Activated CD8-positive, alpha-beta memory T cell treated with anti-CD3 and anti-CD28 coated beads for 4 hours (primary cell): ENCODE measurements at places on chromosomes 16 and 17.

DNA sequence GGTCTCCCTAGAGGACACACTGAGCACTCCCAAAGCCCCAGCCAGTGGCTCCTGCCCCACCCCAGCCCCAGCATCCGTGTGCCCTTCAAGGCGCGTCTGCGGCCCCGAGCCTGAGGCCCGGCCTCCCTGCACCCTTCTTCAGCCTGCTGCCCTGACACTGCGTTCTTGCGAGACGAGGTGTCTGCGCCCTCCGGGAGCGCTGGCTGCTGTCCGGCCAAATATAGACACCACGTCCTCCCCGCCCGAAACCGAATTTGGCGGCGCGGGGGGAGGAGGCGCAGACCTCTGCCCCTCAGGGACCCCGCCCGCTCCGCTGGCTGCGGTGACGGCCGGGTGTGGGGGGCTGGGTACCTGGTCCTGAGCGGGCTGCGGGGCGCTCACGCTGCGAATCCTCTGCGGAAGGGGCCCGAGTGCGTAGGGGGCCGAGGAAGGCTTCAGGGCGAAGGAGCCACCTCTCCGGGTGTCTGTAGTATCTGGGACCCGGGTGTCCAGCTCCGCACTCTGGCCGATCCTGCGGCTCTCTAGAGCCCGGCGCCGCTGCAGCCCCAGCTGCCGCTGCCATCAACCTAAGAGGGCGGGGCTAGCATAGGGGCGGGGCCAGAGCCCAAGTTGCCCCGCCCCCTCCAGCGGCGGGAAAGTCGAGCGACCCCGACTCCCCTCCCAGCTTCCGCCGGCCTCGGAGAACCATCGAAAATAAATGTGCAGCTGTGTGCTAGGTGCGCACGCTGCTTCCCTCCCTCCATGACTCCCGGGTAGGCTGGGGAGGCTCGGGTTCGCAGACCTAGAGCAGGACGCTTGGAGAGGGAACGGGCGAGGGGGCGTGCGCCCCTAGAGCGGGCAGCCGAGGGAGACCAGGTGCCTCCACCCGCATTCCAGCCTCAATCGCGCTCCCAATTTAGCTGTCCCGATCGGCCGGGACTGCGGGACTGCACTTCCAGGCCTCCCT is at the start of gene CORO6:
TSS of gene CORO6 (minus strand) at position 576 of the 946 bp plus-strand sequence. CDS start 1,491 bp downstream, outside the sequence.
- no peak for DNase-seq

DNA sequence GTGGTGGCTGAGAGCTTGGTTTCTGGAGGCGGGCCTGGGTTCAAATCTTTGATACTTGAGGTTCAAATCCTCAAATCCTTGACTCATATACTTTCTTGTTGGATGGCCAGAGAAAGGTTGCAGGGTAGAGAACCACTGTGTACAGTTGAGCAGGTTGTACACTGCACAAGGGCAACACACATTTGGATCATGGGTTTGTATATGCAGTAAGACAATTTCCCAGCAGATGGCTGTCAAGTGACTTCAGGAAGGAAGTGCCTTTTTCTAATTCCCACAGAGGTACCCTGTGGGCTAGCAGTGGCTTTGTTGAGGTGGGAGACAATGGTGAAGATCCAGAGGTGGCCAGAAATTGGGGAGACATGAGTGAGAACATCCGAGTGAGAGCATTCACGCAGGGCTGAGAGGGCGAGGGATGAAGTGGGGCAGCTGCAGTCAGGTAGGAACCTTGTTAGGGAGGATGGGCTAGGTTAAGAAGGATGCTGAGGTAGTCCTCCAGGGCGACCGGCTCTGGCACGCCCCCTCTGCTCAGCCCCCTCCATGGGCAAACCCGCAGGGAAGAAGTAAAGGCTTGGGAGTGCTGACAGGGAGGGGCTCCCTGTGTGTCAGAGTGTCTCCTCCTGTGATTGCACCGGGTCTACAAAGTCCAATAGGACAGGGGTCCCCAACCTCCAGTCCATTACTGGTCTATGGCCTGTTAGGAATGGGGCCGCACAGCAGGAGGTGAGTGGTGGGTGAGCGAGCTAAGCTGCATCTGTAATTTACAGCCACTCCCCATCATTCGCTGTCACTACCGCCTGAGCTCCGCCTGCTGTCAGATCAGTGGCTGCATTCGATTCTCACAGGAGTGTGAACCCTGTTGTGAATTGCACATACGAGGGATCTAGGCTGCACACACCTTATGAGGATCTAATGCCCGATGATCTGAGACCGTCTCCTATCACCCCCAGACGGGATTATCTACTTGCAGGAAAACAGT is 2.7 kb downstream of the C16orf89 start:
- no peak for DNase-seq

GRCh38 chr16:79845734-79846135 is 245.2 kb upstream of the MAF start:
- DNase-seq = no peak

- DNase-seq = no peak
Measured at GRCh38 chr17:48014595-48015111, 22.9 kb downstream of the COPZ2 start.

DNA sequence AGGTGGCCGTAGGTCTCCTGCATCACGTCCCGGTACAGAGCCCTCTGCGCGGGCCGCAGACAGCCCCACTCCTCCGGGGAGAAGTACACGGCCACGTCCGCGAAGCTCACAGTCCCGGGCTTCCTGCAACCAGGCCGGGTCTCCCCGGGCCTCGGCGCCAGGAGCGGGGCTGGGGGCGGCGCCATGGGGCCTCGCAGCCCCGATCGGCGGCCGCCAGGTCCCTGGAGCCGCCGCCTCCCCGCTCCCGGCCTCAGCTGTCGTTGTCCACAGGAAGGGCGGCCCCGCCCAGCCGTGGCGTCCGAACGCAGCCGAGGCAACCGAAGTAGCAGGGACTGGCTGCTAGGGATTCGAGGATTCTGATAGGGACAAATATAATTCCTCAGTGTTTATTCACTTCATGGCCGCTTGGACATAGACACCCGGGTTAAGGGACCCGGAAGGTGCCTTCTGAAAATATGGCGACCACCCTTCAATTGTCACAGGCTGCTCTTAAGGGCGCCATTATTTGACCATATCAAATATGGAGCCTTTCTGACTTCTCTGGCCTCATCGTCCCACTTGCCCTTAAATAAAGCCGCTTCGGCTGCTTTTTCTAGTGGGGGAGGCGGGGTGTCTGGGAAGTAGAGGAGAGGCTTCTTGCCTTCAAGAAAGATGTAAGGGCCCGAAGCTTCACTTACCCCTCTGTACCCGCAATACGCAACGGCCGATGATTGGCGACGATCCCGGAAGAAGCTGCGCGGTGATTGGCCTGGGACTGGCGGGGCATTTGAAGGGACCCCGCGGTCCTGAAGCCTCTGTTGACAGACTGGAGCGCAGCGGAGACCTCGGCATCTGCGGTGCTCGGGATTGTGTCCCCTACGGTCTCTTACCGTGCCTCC is at the start of gene ZNF688:
TSS of gene ZNF688 (minus strand) at position 270 of the 878 bp plus-strand sequence. CDS start at position 185, 85 bp downstream.
- DNase-seq = peak; percentile 83

- DNase-seq = no peak
Measured at GRCh38 chr17:68441070-68441770, 16.1 kb downstream of the WIPI1 start.
